Glomerular endothelial cell (primary cell): ENCODE measurements at places on chromosomes 3 and 15. TPM values are rescaled to one million over a fixed set of nuclear protein-coding genes. Genes with fewer than 3 reads are reported as not detected.

GRCh38 chr15:55279746-55280351 lies 9.8 kb downstream of the RAB27A start:
- peak; percentile 82 for DNase-seq

DNA sequence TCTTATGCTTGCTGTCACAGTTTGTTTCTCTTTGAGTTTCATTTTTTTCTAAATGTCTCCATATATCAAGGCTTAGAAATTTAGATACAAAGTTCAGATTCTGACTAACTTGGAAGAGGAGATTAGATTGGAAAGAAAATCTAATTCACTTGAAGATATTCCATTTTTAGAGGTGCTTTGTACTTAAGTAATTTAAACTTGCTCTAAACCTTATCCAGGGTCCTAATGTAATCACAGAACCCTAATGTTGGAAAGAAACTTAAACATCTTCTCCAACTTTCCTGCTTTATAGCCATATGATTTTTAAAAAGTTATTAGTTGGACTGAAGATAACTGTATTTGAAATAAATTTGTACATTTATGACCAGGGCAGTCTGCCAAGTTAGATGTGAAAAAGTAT lies 81.1 kb upstream of the ARHGEF3 start:
- no peak for DNase-seq

DNA sequence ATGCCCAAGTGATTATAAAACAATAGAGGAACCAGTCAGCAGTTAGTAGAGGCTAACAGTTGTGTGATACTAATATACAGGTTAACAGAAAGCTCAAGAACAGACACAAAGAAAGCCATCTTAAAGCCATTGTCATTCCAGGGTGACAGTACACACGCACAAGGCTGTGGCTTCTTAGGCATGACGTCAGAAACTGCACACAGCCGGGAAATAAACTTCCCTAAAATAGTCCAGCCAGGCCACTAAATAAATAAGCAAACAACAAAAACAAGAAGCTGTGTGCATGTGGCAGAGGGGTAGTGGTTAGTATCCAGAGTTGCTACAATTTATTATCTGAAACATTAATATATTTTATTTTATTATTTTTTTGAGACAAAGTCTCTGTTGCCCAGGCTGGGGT lies 49.8 kb downstream of the PPCDC start:
- no peak for DNase-seq

GRCh38 chr3:117442566-117442965 lies 733.0 kb downstream of the TUSC7 start:
- no peak for DNase-seq

GRCh38 chr3:145798696-145799537 lies 362.1 kb downstream of the PLOD2 start:
- DNase-seq = no peak

DNA sequence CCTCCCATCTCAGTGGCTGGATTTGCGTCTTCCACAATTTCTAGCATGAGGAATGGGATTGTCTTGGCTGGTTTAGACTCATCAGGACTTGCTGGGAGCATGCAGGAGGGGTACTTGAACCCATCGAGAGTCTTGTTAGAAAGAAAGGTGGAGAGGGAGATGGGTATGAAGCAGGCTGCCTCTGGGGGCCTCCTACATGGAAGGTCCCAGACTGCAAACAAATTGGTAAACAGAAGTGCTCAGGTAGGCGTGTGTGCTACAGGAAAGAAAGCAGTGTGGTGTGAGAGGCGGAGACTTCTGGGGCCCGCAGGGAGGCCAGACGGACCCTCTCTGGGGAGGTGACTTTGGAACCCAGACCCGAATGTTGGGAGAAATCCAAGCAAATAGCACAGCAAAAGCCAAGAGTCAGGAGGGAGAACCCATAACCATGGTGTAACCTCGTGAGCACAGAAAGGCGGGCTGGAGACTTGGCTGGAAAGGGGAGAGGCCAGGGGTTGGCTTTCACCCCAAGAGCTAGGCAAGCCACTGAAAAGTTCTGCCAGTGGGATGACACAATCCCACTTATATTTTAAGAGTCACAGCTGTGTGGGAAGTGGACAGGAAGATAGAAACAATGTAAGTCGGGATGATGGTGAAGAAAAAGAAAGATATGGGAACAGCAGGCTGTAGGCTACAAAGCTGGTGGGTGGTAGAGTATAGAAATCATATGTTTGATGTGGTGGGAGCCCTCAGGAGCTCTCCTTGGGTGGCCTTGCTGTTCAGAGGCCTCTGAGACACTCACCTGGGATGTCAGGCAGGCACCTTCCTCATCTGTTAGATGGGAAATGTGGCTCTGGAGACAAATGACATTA lies 130.1 kb upstream of the PRR20G start:
- DNase-seq = no peak

DNA sequence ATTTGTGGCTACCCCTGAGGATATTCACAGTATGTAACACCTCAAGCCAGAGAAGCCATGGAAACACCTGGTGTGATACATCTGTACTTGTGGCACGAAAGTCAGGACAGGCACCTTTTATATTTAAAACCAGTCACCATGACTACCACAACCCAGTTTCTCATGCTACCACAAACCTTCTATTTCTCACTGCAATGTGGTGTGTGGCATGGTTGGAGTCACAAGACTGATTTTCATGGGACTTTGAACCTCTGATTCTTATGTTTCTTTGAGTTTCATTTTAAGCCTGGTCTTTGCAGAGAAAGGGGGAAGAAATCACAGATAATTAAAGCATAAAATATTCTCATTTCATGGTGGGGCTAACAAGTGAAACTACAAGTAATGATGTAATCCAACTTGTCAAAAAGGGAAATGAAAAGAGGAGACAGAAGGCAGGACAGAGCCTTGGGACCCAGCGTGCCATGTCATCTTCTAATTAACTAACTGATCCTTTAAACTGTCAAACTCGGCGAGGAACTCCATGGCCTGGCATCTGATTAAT lies 175.9 kb downstream of the PDZRN3 start:
- no peak for DNase-seq

DNA sequence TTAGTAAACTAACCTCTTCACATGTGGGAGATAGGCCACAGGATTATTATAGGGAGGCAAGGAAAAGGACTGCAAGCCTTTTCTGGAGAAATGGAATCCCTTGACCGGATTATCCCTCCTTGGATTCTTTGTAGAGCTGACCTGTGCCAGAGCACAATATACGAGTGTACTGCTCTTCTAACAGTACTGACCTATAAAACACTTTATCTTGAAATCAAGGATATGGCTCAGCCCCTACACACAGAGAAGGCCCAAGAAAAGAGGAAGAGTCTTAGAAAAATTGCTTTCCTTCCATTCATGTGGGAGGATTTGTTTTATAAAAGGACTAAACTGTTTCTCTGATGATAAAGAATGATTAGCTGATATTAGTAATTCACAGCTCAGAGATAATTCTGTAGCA lies 42.2 kb downstream of the DMXL2 start:
- DNase-seq = no peak

DNA sequence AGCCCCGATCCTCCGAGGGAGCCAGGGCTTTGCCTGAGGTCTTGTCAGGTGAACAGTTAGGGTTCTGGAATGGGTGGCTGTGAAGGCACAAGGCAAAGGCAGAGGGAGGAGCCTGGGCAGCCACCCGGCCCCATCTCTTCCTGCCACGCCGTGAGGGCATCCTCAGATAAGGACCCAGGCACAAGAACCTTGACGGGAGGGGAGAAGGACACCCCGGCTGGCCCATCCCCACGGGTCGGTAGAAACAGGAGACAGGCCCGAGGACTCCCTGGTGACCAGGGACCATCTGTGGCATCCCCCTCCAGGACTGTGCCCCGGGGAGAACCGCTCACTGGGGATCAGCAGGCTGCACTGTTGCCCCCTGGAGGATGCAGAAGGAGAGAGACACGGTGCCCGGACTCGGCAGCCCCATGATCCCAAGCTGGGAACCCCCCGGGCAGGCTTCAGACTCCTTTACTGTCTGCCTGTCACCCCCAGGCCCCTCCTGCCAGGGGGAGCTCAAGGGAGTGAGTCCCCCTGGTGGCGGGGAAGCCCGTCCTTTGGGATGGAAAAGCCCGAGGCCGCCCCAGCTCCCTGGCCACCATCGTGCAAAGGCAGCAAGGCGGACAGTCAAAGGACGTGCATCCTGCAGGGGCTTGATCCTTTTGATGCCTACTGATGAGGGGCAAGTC lies 12.3 kb upstream of the PCSK6 start:
- no peak for DNase-seq

DNA sequence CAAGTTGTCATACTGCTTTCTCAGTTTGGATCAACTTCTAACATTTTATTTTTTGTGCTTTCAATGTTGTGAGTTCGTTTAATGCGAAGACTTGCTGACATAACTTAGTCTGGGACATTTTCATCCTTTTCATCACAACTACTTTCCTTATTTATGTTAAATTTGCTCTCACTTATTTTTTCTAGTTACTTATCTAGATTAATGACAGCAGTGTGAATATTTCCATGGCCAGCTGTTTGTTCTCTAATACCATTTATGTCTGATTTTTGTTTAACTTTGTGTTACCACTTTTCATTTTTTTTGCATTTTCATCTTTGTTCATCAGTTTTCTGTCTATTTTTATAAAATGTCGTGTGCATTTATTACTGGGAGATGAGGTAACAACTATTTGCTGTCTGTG lies 6.2 kb downstream of the SLC25A26 start:
- no peak for DNase-seq

- no peak for DNase-seq
Measured at GRCh38 chr3:9767418-9767817, 2.3 kb downstream of the CAMK1 start.

DNA sequence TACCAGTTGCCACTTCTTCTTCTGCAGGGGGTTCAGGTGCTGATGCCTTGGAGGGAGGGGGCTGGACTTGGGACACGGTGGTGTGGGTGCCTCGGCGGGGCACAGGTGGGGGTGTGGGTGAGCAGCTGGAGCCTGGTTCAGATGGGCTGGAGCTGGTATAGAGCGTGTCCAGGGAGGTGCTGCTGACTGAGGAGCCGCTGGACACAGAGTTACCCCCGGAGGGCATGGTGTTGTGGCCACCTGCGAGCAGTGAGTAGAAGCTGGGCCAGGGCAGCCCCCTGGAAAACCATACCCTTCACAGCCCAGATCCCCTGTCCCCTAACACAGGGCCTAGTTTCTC lies 4.2 kb downstream of the NCKIPSD start:
- DNase-seq = no peak

- no peak for DNase-seq
Measured at GRCh38 chr15:50163719-50164410, 18.1 kb upstream of the SLC27A2 start.

DNA sequence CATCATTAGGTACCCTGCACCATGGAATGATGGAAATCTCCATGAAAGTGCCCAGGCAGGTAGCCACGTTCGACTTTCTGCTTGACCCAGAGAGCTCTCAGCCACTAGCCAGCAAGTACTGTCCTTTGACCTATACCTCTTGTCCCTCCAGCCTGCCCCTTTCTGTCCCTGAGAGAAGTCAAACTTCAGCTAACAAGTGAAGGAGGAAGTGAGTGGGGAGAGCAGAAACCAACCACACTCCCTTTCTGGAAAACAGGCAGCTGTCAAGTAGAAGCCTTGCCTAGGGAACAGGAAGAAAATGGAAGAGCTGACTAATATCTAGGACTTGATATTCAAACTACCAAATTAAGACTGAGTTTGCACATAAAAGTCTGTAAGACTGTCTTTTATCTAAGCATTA lies 30.3 kb upstream of the FSTL1 start:
- no peak for DNase-seq

DNA sequence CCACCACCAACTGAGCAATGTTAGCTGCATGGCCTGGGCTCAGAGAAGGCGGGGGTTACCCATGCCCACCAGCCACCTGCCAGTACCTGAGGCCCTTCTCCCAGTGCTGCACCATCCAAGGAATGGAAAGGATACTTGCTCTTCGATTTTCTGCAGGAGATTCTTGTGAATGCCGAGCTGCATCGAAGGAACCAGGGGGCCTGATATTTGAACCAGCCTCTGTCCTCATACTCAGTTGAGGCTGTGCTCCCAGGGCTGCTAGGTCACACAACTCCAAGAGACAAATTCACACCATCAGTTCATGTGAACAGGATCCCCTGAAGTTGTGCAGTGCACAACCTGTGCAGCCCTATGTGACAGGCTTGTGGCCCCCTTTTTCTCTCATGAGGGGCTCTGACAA lies 18.0 kb downstream of the PLA2G4F start:
- no peak for DNase-seq

DNA sequence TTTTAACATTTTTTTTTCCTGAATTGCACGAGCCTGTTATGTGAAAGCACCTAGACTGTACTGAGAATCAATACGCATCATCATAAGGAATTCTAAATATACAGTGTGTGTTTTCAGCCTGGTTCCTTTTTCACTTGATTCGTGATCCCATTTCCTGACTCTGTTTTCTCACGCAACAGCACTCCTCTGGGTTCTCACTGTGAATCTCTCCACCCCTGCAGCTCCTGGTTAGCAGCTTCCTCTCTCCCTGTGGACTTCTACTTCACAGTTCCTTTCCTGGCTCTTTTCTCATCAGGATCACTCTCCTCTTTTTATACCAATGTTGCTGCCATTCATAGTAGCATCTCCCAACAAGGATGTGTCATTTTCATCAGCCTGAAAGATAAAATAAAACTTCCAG lies 297.2 kb downstream of the CADM2 start:
- DNase-seq = no peak

DNA sequence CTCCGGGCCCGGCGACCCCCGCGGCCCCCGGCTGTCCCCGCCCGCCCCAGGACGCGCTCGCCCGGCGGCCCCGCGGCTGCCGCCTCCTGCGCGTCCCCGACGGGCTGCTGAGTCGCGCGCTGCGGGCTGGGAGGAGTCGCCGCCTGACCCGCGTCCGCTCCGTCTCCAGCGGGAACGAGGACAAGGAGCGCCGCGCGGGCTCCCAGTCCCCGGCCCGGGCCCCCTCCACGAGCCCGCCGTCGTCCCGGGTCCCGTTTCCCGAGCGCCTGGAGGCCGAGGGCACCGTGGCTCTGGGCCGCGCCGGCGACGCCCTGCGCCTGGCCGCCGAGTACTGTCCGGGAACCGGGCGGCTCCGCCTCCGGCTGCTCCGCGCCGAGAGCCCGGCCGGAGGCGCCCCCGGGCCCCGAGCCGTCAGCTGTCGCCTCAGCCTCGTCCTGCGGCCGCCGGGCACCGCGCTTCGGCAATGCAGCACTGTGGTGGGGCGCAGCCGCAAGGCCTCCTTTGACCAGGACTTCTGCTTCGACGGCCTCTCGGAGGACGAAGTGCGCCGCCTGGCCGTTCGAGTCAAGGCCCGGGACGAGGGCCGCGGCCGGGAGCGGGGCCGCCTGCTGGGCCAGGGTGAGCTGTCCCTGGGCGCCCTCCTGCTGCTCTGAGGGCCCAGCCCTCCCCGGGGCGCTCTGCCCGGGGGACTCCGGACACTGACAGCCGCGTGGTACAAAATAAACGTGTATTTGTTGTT lies 1.5 kb downstream of the C2CD4A start:
- DNase-seq = no peak

- no peak for DNase-seq
Measured at GRCh38 chr3:127667119-127667681, 5.6 kb upstream of the ABTB1 start.

GRCh38 chr3:108381529-108382140 lies 85.3 kb downstream of the HHLA2 start:
- DNase-seq = no peak

GRCh38 chr3:72789786-72790185 lies 58.5 kb downstream of the SHQ1 start:
- no peak for DNase-seq

POC1A gene
- total RNA-seq = 2.7 and 4.7 TPM in 2 replicates

ATP6V1A gene
- total RNA-seq = 59.2 and 67.3 TPM in 2 replicates

LDHAL6B gene
- total RNA-seq = not detected in 2 replicates

CKMT1A gene
- not detected in 2 replicates for total RNA-seq

CLDN18 gene
- total RNA-seq = not detected in 2 replicates

TRPM1 gene
- total RNA-seq = not detected in 2 replicates

CAND2 gene
- 2.6 and 3.7 TPM in 2 replicates for total RNA-seq

TTLL13 gene
- total RNA-seq = not detected in 2 replicates

ENTPD3 gene
- 0.24 TPM in 1 of 2 replicates, not detected in the other for total RNA-seq

GOLGA6D gene
- total RNA-seq = not detected in 2 replicates

KBTBD13 gene
- not detected in 2 replicates for total RNA-seq

KNG1 gene
- not detected in 2 replicates for total RNA-seq

SCN11A gene
- 0.15 and 0.23 TPM in 2 replicates for total RNA-seq
